ENCODE measurements at places on chromosomes 4 and X.

DNA sequence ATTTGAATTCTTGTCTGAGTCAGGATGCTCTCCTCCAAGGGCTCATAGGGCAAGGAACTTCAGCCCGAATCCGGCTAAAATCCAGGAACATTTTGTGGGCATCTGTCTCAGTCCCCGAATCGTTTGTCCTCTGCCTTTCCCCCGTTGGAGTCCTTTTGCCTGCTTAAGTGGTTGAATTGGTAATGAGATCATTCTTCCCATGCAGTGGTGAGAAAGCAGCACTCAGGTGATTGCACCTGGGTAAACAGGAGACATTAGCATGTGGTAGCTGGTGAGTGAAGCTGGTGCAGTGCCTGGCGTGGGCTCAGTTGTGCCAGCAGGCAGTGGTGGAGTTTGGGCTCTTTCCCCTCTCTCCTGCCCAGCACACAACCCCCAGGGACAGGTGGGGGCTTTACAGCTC is 61.9 kb upstream of the MTM1 start:
- DNase-seq: no peak

GRCh38 chr4:14620567-14621141 is 381.6 kb upstream of the CPEB2 start:
- DNase-seq: no peak

- DNase-seq: no peak
These were observed 468.5 kb downstream of the IQCM start for GRCh38 chr4:149347139-149347538.

DNA sequence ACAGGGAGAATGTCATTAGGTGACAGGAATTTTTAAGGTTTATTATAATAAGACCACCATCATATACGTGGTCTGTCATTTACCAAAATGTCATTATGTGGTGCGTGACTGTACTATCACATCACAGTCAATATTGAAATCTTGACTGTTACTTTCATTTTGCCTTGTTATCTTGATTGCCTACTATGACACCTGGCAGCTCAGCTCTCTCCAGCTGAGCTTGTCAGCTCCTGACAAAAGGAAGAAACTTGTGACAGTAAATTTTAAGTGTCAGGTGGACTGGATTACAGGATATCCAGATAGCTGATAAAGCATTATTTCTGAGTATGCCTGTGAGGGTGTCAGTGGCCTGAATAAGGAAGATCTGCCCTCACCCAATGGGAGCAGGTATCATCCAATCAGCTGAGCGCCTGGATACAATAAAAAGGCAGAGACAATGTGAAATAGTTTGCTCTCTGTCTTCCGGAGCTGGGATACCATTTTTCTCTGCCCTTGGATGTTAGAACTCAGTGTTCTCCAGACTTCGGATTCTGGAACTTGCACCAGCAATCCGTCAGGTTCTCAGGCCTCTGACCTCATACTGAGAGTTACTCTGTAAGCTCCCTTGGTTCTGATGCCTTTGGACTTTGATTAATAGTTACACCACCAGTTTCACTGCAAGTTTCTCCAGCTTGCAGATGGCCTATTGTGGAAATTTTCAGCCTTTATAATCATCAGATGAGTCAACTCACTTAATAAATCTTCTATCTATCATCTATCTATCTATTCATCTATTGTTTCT is 1454.7 kb upstream of the IGFBP7 start:
- no peak for DNase-seq

DNA sequence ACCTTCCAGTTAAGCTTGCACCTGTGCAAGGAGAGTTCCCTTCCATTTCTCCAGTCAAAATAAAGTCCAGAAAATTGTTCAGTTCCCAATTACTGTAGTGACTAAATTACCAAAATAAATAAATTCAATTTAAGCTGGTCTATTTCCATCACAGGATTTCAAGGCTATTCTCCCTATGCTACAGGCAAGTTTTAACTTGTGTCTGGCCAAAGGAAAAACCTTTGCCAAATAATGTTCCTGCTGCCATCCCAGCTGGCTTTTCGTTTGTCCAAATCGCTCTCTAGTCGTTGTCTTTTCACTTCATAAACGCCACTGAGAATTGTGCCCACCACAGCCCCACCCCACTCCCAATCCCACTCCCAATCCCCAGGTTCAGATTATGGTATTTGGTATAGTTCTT is 2.4 kb downstream of the KCTD8 start:
- no peak for DNase-seq

All from NCI-H526 treated with DMSO at 0.1 percent for 48 hours (cell line).